ENCODE measurements at places on chromosomes 5 and 9.

GRCh38 chr5:83470526-83471404, 779 bp upstream of the VCAN start:
- DNase-seq, result no peak

DNA sequence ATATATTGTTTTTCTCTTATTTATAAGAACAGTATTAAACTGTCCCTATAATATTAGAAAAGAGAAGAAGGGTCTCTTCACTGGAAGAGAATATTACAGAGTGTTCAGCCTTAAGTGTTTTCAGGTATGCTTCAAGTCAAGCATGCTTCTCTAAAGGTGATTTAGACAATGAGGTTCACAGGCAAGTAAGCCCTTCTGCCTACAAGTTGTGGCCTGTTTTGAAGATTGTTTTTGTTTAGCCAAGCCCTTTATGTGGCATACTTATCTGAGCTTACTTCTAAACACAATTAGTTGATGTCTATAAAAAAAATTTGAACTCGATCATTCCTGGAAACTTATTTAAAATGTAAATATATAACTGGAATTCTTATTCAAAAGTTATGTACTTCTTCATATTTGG, 343.8 kb upstream of the CDH18 start:
- DNase-seq, result no peak

DNA sequence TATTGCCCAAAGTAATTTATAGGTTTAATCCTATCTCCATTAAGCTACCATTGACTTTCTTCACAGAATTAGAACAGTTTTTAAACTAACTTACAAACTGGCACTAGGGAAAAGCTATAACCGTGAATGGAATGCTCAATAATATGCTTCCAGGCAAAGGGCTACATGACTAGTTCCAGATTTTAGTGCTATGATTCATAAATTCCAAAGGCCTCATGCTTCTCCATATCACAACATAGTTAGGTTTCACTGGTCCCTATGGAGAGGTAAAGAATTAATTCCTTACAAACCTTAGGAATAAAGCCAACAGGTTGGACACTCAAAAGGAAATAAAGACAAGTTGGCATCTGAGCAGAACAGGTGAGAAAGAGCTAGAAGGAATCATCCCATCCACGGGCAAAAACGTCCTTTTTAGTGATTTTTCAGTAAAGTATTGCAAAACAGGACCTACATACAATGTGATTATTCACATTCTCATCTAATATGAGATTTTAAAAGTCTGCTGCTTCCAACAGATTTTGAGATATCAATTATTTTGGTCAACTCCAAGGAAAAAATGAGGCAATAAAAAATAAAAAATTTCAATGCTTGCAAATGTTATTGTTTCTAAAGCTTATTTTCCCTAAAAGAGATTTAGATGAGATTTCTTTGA, 97.0 kb upstream of the TARS1 start:
- no peak for DNase-seq

DNA sequence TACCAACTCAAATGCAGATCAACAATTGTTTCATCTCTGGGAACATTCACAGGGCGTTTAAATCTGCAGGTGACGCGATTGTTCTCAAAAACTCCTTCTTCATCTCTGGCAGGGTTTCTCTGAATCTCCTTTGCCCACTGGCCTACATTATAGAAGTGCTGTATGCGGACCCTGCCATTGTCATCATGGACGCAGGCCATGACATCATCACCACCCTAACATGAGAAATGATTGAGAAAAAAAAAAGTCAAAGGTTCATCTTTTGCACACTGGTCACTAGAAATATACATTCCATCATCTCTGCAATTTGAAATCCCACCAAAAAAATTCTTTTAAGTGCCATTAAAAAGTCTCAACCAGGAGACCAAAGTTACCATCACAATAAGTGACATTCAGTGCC, 21.6 kb upstream of the TMEM245 start:
- DNase-seq, result no peak

DNA sequence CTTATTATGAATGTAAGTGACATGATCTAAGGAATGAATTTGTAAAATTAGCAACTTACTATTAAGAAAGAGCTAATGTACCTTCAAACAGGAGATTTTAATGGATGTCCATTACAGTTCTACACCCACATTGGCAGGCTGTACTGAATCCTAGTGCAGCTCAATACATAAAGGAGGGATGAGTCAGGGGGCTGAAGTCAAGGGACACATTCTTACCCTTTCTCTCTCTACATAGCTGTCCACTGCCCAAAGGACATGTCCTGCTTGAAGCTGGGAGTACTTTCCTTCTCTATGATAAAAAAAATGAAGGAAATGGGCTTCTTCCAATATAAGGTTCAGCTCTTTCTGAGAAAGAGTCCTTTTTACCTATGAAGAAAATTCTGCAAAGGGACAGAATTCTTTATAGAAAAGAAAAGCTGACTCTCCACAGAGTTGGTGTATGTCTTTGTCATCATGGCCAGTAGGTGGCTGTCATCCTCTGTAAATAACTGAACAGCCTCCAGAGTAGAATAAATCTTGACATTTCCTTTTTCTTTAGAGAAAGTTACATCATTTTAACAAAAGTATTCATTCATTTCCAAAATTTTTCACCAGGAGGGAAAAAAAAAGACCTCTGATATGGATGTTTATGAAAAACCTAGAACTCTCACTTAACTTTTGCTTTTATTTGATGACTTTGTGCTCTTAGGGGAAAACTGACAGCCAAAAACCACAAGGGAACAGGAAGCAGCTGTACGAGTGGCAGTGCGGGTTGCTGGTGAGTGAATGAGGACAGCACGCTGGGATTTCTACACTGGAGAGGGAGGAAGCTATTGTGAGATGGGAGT, 13.1 kb upstream of the IFNA14 start:
- DNase-seq, result peak; percentile 10

GRCh38 chr5:68315679-68316271, 100.2 kb downstream of the PIK3R1 start:
- no peak for DNase-seq

DNA sequence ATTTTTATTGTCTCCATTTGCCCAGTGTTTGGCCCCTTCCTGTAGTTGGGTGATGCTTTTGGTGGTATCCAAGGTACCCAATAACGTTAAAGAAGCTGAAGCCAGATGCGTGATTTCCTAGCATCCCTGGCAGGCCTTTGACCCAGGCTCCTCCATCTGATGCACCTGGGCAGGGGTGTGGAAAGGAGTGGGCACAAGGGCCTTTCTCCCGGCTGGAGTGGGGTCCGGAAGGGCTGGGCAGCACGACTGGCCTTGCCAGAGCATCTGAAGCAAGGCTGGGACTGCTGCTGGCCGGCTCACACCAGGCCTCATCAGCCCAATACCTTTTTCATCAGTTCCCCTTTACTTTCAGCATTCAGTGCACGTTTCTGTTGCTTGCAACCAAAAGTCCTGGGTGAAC, 220.2 kb downstream of the FANCC start:
- no peak for DNase-seq

GRCh38 chr5:33608344-33609041, 167.7 kb downstream of the TARS1 start:
- DNase-seq, result peak; percentile 81

GRCh38 chr5:45695804-45696156, 400 bp downstream of the HCN1 start:
- no peak for DNase-seq

DNA sequence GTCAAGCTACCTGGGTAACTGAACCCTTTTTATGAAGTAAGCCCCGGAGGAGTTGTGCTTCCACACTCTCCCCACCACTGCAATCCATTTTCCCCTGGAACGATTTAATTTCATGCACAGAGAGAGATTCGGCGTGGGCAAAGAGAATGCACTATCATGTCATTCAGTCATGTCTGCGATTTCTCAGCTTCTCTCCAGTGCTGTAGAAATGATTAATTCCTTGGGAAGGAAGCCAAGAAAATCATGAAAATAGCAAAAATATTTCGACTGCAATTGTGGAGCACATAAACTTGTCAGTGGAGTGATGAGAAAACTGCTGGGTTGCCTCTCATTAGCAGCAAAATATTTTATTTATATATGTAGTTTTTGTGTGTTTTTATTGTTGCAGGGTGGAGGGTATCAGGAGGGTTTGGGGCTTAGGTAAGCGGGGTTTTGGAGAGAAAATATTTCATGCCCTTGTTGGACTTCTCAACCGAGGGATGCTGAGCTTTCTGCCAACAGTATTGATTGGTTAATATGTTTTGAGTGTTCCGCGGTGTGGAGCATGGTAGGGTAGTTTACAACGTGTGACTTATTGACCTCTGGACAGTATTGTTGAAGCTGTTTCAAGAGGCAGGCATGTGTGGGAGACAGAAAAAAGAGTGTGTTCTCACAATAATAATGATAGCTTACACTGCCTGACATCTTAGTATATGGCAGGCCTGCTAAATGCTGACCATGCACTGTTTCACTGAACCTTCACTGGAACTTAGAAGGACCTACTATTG, 69.3 kb downstream of the SGCD start:
- DNase-seq, result no peak

- DNase-seq, result no peak
Observed at GRCh38 chr9:13759551-13759950, 480.1 kb upstream of the MPDZ start.

DNA sequence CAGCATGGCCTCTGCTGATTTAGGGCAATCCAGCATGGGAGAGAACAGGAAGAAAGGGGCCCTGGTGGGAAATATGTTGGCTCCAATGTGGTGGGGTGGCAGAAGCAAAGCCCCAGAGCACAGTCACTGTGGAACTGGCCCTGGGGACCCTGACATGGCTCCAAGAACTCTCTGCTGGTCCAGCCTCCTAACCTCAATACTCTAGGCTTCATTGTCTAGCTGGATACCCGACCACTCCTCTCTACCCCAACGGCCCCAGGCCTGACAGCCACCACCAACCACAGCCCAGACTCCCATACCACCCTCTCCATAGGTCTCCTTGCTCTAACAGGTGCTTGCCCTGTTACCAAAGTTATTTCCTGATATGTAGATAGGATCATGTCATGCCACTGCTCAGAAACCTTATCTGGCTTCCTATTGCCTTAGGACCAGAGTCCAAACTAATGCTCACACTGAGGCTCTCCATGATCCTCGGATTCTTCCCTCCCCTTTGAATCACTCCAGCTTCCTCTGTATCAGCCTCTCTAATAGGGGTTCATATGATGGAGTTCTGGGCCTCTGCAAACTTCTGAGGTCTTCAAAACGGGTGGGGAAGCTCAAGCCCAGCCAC, 12.9 kb downstream of the ACSL6 start:
- no peak for DNase-seq

- DNase-seq, result no peak
Observed at GRCh38 chr5:180331647-180331950, 21.5 kb downstream of the GFPT2 start.
